ENCODE measurements at places on chromosomes 2 and 18. TPM values are rescaled to one million over a fixed set of nuclear protein-coding genes. Genes with fewer than 3 reads are reported as not detected.

INHA gene
- total RNA-seq, result not detected

MC2R gene
- total RNA-seq, result not detected

SNTG2 gene
- total RNA-seq, result 0.88 TPM

MARCO gene
- total RNA-seq, result not detected

ALK gene
- total RNA-seq, result not detected

RPRM gene
- total RNA-seq, result not detected

OTOS gene
- not detected for total RNA-seq

SEPTIN10 gene
- 0.35 TPM for total RNA-seq

OTOF gene
- total RNA-seq, result not detected

CAPN14 gene
- 3.3 TPM for total RNA-seq

PCGF1 gene
- 34.7 TPM for total RNA-seq

FAM110C gene
- total RNA-seq, result 0.18 TPM

RSAD2 gene
- 0.67 TPM for total RNA-seq

LRP1B gene
- total RNA-seq, result not detected

SLC30A3 gene
- 0.27 TPM for total RNA-seq

ABCG8 gene
- total RNA-seq, result not detected

LBX2 gene
- total RNA-seq, result 0.69 TPM

DSG2 gene
- not detected for total RNA-seq

PTPRN gene
- total RNA-seq, result not detected

IL18RAP gene
- 0.98 TPM for total RNA-seq

KIF1A gene
- total RNA-seq, result not detected

SIX2 gene
- not detected for total RNA-seq

RAX gene
- not detected for total RNA-seq

STARD6 gene
- not detected for total RNA-seq

ARHGAP15 gene
- total RNA-seq, result 112 TPM

LAMA3 gene
- not detected for total RNA-seq

REG3A gene
- total RNA-seq, result not detected

CFAP53 gene
- total RNA-seq, result 0.27 TPM

PFN4 gene
- 0.60 TPM for total RNA-seq

IHH gene
- not detected for total RNA-seq

DCDC2C gene
- not detected for total RNA-seq

SLC4A3 gene
- not detected for total RNA-seq

FEV gene
- total RNA-seq, result not detected

SLC9A4 gene
- total RNA-seq, result 0.05 TPM

SCN7A gene
- not detected for total RNA-seq

LINC00305 gene
- not detected for total RNA-seq

HDHD2 gene
- total RNA-seq, result 36.6 TPM

ADAM23 gene
- 0.86 TPM for total RNA-seq

FN1 gene
- total RNA-seq, result 0.15 TPM

BUB1 gene
- 5.9 TPM for total RNA-seq

Measured in activated B cell treated with CpG ODN at 0.5 μM for 24 hours (primary cell).